Fibroblast of mammary gland (primary cell): ENCODE measurements at places on chromosomes 16 and 17.

- no peak for DNase-seq
Observed at GRCh38 chr16:5065813-5066212, at the start of gene C16orf89. Gene C16orf89, minus strand, starts transcription at chr16:5065956. Its CDS starts 48 bp downstream, at chr16:5065908.

GRCh38 chr17:68649324-68649723, 48.2 kb upstream of the FAM20A start:
- no peak for DNase-seq

DNA sequence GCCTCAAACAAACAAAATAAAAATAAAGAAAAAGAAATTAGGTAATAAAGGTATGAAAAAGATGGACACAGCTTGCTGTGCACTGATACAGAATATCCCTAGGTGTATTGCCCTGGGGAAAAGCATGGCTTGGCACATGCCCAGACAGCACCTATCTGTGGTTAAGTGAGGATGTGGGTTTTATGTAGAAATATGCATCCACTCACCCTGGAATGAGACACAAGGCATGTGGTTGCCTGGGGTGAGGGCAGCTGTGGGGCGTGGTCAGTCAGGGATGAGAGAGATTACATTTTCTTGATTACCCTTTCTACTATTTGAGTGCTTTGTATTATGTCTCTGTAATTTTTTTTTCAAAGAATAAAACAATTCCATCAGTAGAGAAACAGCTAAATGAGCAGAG, 6.9 kb downstream of the PLLP start:
- DNase-seq: peak; percentile 60

GRCh38 chr16:14399378-14400284, 230.4 kb downstream of the PARN start:
- DNase-seq: peak; percentile 83

DNA sequence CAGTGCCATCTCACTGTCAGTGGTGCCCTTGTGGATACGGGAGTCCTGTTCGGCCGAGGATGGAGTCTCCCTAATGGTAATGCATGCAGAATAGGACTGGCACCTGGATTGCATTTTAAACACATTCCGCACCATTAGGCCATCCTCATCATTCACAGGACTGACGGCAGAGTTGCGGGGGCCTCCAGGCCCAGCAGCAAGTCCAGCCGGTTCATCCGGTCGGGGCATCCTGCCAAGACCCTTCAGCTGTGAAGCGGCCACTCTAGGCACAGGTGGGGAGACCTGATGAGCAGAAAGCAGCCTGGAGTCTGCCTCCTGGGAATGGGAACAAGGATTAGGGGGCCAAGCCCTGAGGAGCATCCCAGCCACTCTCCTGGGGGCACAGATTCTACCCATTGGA, 90.3 kb upstream of the XYLT1 start:
- DNase-seq: no peak
